ENCODE measurements at places on chromosomes 2 and 18. TPM values are rescaled to one million over a fixed set of nuclear protein-coding genes. Genes with fewer than 3 reads are reported as not detected.

The NXPH2 gene
- not detected for total RNA-seq

The NRBP1 gene
- total RNA-seq = 92.4 TPM

DNA sequence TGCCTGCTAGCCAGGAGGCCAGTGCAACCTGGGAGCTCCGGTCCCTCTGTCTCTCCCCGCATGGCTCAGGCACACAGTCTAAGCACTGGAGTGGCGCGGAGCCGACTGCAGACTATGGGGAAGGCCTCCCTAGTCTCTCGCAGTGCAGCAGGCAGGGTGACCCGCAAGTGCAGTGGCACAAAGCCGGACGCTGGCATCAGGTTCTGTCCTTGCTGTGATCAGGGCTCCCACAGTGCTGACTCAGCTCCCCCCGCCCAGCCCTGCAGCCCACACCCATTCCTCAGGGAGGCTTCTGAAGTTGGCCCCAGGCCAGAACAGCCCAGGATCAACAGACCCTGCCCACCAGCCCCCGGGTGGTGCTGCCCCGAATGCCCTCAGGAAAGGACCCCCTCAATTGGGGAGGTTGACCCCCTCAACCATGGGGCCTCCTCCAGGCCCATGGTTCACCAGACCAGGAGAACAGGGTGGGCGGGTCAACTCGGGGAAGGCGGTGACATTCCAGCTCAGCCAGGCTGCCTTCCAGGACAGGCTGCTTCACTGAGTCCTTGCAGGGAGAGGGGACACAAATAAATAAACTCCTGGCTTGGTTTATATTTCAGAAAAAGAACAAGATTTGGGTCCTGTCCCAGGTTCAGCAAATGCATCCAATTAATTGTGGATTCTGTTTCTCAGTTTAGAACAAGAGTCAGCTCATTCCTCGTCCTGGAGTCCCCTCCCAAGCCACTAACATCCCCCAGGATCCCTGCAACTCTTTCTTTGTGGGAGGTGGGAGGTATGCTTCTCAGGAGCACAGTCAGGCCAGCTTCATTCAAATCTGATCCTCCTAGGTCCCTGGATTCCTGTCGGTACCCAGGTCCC lies 12.2 kb downstream of the BIN1 start:
- DNase-seq = no peak

- DNase-seq = no peak
These were observed 5.3 kb upstream of the CTAGE1 start for GRCh38 chr18:22422909-22423548.

GRCh38 chr2:216082117-216082711 lies 495 bp downstream of the TMEM169 start:
- peak; percentile 60 for DNase-seq

- DNase-seq = no peak
These were observed 235.6 kb downstream of the SCG2 start for GRCh38 chr2:223366566-223366965.

The TUBB8B gene
- 5.3 TPM for total RNA-seq

GRCh38 chr18:57925706-57926105 lies 118.3 kb upstream of the NEDD4L start:
- DNase-seq = no peak

The RTTN gene
- 11.1 TPM for total RNA-seq

DNA sequence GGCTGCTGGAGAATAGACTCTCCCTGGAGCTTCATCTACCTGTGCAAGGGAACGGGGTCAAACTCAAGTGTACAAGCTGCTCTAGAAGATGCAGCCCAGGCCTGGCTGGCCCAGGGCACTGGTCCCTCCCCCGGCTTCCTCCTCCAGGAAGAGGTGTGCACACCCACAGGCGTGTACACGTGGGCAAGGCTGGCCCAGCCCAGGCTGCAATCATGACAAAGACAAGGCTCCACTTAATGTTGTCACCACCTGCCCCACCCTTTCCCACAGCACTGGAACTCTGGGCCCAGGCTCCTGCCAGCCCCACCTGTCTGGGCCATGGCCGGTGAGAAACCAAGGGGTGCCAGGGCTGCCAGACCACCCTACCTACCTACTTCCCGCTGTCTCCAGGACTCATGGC lies 29.6 kb upstream of the ALPP start:
- DNase-seq = no peak
